B cell (primary cell): ENCODE measurements at places on chromosomes 1 and 21. TPM values are rescaled to one million over a fixed set of nuclear protein-coding genes. Genes with fewer than 3 reads are reported as not detected.

Gene SLAMF7
- total RNA-seq = 51.6 and 52.6 TPM in 2 replicates

Gene KRTAP22-2
- not detected in 2 replicates for total RNA-seq

Gene PDZK1
- 0.34 TPM in 1 of 2 replicates, not detected in the other for total RNA-seq

Gene OR11L1
- total RNA-seq = not detected in 2 replicates

Gene SPRR2B
- not detected in 2 replicates for total RNA-seq

DNA sequence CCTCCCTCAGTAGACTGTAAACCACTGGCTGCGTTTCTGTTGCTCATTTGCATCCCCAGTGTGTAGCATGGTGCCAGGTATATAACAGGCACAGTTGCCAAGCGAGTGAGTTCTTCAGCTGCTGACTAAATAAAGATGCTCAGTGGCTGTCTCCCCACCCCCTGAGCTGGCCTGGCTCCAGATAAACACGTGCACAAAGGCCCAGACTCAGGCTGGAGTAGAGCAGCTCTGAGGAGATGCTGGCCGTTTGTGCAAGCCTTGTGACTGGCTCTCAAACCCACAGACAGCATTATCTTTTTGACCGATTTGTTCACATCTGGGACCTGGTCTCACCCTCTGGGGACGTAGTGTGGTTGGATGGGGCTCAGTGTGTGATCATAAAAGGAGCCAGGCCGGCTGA is 7.1 kb downstream of the CHRNB2 start:
- no peak for DNase-seq
- no peaks in the 10 kb centered on the region for H3K36me3 ChIP-seq
- H3K4me1 ChIP-seq = no peaks in the 10 kb centered on the region
- no peaks in the 10 kb centered on the region for H3K27me3 ChIP-seq
- no peak overlapping the region for H3K4me3 ChIP-seq

DNA sequence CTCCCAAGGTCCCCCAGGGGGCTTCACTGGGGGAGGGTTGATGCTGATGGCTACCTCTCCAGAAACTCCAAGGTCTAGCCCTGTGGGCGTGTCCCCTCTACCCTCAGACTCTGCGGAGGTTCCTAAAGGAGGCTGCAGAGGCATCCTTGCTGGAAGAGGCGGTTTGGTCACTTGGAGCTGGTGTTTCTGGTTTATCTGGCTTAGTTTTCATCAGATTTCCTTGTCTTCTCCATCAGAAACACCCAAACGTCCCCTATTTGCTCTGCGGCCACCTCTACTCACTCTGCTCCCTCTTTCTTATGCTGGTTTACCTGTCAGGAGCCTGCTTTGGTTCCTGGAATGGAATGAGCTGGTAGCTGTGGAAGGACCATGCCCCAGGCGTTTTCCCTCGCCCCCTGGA is 2.5 kb downstream of the PKP1 start:
- no peak for DNase-seq
- no peak overlapping the region for H3K4me3 ChIP-seq
- no peaks in the 10 kb centered on the region for H3K4me1 ChIP-seq
- no peak overlapping the region for H3K27ac ChIP-seq
- H3K36me3 ChIP-seq = no peaks in the 10 kb centered on the region

DNA sequence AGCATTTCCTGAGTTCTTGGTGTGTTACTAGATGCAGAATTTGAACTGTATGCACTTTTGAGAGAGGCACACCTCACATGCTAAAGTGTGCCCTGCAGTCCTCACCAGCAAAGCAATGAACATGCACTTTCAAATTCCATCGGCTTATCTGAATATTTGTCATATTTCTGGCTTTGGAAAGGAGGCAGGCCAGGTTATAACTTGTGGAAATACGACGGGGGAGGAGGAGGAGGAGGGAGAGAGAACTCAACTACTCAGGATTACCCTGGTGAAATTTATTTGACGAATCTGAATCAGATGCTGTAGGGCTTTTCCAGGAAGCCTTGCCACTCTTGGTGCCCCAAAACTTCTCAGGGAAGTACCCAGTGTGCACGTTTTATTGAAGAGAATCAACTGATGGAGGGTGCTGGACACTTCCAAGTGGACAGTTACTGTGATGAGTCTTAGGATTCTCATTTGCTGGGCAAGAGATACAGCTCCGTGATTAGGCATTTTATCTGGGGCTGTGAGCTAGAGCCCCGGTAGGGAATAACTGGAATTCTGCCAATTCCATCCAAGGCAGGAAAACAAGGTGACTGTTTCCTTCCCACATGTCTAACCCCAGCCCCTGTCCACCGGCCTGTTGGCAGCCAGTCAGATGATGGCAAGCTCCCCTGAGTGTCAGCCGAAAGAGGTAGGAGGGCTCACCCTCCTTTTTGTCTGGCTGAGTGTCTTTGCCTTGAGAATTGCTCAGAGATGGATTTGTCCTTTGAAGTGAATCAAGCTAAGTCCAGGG is 3.8 kb downstream of the PDPN start:
- no peak overlapping the region for H3K27ac ChIP-seq
- peaks cover 37% of the 10 kb centered on the region for H3K27me3 ChIP-seq
- no peaks in the 10 kb centered on the region for H3K4me1 ChIP-seq
- no peaks in the 10 kb centered on the region for H3K36me3 ChIP-seq
- no peak for DNase-seq

- no peak for DNase-seq
- no peaks in the 10 kb centered on the region for H3K36me3 ChIP-seq
- H3K4me1 ChIP-seq = no peaks in the 10 kb centered on the region
- no peak overlapping the region for H3K27ac ChIP-seq
- H3K4me3 ChIP-seq = no peak overlapping the region
These were observed 93.4 kb upstream of the KCNK1 start for GRCh38 chr1:233520261-233521191.

DNA sequence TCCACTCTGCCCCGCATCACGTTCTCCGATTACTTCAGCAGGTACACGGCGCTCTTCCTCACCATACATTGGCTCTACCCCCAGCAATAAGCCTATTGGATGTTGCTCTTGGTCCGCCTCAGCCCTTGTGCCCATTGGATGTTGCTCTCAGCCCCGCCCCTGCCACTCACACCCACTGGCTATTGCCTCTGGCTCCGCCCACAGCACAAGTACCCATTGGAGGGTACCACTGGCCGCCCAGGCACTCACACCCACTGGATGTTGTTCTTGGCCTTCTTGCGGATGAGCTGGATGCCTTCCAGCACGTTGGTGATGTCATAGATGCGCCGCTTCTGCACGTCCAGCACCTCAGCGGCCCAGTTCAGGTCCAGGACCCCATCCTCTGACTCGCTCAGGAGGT is 9.4 kb downstream of the E2F2 start:
- H3K36me3 ChIP-seq = peaks cover 4% of the 10 kb centered on the region
- no peak for DNase-seq
- peaks cover 39% of the 10 kb centered on the region for H3K4me1 ChIP-seq
- H3K27ac ChIP-seq = no peak overlapping the region
- H3K27me3 ChIP-seq = no peaks in the 10 kb centered on the region

GRCh38 chr1:192958871-192959270 is 100.3 kb downstream of the UCHL5 start:
- no peak overlapping the region for H3K4me3 ChIP-seq
- no peak for DNase-seq
- no peak overlapping the region for H3K27ac ChIP-seq
- no peaks in the 10 kb centered on the region for H3K36me3 ChIP-seq
- H3K27me3 ChIP-seq = no peaks in the 10 kb centered on the region
- no peaks in the 10 kb centered on the region for H3K4me1 ChIP-seq

- no peaks in the 10 kb centered on the region for H3K27me3 ChIP-seq
- no peak for DNase-seq
- peak overlapping the region; percentile 91 for H3K4me3 ChIP-seq
- H3K27ac ChIP-seq = no peak overlapping the region
- peaks cover 39% of the 10 kb centered on the region for H3K4me1 ChIP-seq
These were observed 1.4 kb upstream of the ARF1 start for GRCh38 chr1:228081144-228081543.

DNA sequence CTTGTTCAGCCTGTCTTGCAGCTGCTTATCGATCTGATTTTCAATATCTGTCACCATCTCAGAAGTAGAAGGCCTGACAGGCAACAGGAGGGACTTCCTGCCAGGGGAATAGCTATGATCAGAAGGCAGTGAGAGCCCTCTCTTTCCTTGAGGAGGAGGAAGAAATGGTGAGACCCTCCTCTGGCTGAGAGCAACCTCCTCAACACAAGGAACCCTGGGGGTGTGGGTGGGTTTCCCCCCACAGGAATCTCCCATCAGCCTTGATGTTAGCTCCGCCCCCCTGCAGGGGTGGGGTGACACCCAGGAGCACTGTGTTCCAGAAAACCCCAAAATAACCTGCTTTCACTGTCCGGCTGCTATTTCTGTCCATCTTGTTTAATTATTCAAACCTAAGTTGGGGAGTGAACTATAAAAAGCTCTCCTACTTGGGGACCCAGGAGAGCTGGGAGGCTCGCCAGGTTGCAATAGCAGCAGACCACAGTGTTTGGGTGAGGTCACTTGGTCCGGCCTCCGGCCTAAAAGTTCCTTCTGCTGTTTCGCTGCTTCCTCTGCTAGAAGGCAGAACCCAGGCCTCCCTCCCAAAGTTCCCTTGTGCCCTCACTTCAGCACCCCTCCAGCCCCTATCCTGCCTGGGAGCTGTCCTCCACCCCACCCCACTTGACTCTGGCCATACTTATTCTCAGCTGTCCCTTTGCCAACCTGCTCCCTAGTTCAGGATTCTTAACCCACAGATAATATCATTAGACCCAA is 7.8 kb upstream of the MEF2D start:
- peaks cover 40% of the 10 kb centered on the region for H3K4me1 ChIP-seq
- H3K27ac ChIP-seq = peak overlapping the region; percentile 54
- peak overlapping the region; percentile 11 for H3K4me3 ChIP-seq
- no peaks in the 10 kb centered on the region for H3K27me3 ChIP-seq
- H3K36me3 ChIP-seq = no peaks in the 10 kb centered on the region

DNA sequence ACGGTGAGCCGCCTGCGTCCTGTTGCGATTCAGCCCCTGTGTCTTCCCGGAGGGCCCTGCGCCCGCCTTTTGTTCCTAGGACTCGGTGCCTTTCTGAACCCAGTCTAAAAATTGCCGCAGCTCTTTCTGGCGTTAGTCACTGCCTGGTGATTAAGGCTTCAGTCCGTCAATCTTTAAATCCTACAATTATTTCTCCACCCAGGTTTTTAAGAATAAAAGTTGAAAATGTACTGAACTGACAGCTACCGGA is 16.2 kb upstream of the PDXK start:
- H3K4me3 ChIP-seq = no peak overlapping the region
- no peak overlapping the region for H3K27ac ChIP-seq
- peaks cover 12% of the 10 kb centered on the region for H3K4me1 ChIP-seq
- H3K27me3 ChIP-seq = no peaks in the 10 kb centered on the region

GRCh38 chr1:52670604-52671003 is 27.5 kb downstream of the COA7 start:
- peaks cover 67% of the 10 kb centered on the region for H3K36me3 ChIP-seq
- no peaks in the 10 kb centered on the region for H3K27me3 ChIP-seq
- H3K27ac ChIP-seq = no peak overlapping the region

DNA sequence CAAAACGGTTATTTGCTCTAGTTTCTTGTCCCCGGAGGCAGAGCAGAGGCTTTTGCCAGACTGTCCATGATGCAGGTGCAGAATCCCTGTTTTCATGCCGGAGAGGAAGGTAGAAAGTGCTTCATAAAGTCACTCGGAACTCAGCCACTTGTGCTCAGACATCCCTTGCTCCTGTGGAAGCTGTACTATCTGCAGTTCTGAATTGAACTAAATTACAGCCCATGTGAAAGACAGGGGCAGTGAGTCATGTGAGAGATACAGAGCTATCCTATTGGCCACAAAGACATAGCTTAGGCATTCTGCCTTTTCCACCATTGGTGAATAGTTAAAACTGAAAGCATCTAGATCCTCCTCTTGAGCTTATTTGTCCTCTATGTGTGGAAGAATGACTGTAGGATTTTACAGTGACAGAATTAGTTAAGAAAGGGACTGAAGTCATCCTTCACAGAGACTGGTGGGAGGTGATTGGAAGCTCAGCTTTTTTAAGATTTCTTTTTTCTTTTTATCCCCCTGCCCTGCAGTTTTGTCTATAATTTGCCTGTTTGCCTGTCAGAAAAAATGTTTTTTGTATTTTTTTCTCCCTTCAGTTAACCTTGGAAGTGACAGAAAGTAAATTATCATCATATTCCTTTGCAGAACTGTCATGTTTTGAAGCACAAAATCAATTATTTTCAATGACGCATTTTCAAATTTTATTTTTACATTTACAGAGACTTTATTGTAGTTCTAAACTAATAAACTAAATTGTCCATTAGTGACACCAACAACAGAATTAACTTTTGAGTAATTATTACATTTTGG is 298.6 kb downstream of the PTPRC start:
- no peaks in the 10 kb centered on the region for H3K27me3 ChIP-seq
- H3K4me1 ChIP-seq = peaks cover 10% of the 10 kb centered on the region
- peak overlapping the region; percentile 71 for H3K4me3 ChIP-seq
- H3K27ac ChIP-seq = peak overlapping the region; percentile 45

GRCh38 chr1:239819096-239819495 is 272.6 kb upstream of the FMN2 start:
- no peak for DNase-seq
- H3K4me3 ChIP-seq = no peak overlapping the region
- no peaks in the 10 kb centered on the region for H3K4me1 ChIP-seq
